ENCODE measurements at places on chromosomes 4 and X. TPM values are rescaled to one million over a fixed set of nuclear protein-coding genes. Genes with fewer than 3 reads are reported as not detected.

DNA sequence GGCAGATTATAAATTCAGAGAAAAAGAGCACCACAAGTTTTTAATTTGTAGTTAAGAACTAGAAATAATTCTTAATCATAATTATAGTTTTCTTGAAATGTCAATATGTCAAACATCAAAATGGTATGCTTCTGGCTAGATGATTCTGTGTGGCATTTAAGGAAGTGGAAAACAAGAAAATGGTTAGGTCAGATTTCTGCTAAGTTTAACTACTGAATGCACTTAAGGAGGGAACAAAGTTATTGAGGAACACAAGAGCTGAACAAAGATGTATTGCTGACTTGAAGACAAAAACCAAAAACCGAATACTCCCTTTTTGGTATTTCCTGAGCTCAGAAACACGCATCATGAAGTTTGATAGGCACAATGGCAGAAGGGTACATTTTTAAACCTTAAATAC is 58.7 kb upstream of the GPR34 start:
- no peak overlapping the region for H3K4me3 ChIP-seq
- H3K27ac ChIP-seq: no peak overlapping the region
- H3K27me3 ChIP-seq: no peaks in the 10 kb centered on the region
- no peak for DNase-seq
- H3K36me3 ChIP-seq: no peaks in the 10 kb centered on the region

DNA sequence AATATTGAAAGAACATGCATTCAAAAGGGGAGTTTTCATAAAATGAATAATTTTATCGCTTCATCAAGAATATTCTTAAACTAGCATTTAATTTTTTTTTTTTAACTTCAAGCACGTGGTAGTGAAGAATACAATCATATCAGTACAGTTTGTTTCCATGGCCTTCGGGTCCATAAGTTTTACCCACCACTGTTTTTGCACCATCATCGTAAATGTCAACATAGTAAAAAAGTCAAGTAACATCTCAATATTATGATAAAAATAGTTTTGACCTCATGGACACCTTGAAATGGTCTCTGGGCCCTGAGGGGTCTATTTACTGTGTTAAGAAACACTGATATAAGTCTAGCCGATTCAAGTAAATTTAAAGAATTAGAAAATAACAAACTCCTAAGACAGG is 80.2 kb downstream of the ANKRD17 start:
- H3K27me3 ChIP-seq: no peaks in the 10 kb centered on the region
- no peak overlapping the region for H3K4me3 ChIP-seq
- peaks cover 7% of the 10 kb centered on the region for H3K4me1 ChIP-seq
- no peak overlapping the region for H3K27ac ChIP-seq
- no peak for DNase-seq
- peaks cover under 1% of the 10 kb centered on the region for H3K36me3 ChIP-seq

GRCh38 chrX:54799046-54799445 is 991 bp upstream of the ITIH6 start:
- no peaks in the 10 kb centered on the region for H3K36me3 ChIP-seq
- H3K27ac ChIP-seq: no peak overlapping the region
- no peaks in the 10 kb centered on the region for H3K4me1 ChIP-seq

DNA sequence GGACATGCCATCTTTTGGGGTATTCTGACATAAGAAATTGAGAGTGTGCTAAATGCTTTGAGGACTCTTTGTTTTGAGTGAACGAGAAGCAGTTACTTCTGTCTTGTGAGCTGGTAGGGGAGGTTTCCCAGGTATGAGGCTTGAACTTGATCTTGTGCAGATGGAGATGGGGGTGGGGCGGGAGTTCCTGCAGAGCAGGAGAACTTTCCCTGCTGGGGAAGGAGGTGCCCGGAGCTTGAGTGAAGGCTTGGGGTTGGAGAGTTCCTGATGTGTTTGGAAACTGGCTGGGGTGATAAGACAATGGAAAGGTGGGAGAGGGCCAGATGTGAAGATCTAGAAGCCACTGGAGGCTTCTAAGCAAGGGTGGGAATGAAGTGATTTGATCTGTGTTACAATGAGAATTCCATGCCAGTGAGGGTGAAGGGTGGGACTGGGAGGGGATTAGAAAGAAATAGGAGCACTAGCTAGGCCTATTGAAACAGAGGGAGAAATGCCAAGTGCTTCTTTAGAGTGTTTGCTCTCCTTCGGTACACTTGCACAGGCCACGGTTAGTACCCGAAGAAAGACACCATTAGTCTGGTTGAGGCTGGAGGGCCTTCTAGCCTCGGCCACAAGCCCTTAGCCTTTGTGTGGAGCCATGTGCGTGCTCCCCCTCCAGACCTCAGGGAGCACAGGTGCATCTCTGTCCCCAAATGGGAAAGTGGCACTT is 103.5 kb upstream of the STOX2 start:
- H3K4me3 ChIP-seq: no peak overlapping the region
- no peaks in the 10 kb centered on the region for H3K36me3 ChIP-seq
- H3K27ac ChIP-seq: no peak overlapping the region
- peaks cover 8% of the 10 kb centered on the region for H3K27me3 ChIP-seq

The VCX3B gene
- not detected for total RNA-seq

The CT45A1 gene
- not detected for total RNA-seq

The UGT2B17 gene
- total RNA-seq: not detected

The SHROOM4 gene
- total RNA-seq: not detected

Measured in CD8-positive, alpha-beta memory T cell (primary cell).